Right lobe of liver (tissue), 6 donors: ENCODE measurements at places on chromosomes 16 and 17. TPM values are rescaled to one million over a fixed set of nuclear protein-coding genes. Genes with fewer than 3 reads are reported as not detected.

DNA sequence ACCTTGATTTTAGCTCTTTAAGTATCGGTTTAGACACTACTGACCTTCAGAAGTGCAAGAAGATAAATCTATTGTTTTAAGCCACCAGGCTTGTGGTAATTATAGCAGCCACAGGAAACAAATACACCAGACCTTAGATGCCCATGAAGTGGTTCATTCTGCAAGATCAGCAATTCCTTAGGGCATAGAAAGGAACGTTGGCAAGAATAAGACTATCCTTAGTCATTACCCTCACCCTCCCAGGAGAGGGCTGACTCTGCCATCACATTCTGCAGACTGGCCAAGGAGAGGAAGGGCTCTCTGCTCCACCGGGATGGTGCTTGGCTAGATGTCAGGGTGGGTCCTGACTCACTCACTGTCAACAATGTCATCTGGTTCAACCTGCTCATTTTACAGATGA is 14.1 kb upstream of the NDEL1 start:
- no peak for DNase-seq

- DNase-seq = no peak
Measured at GRCh38 chr17:51481370-51481769, 221.0 kb downstream of the UTP18 start.

UTP4 gene
- total RNA-seq = 20.2 TPM

ACSM3 gene
- total RNA-seq = 24.5 TPM

NOL3 gene
- total RNA-seq = 21.5 TPM

FAM20A gene
- total RNA-seq = 35.6 TPM

KIF2B gene
- not detected for total RNA-seq

- no peak for DNase-seq
Measured at GRCh38 chr16:68363658-68364521, 53.1 kb downstream of the PRMT7 start.

GRCh38 chr16:24729951-24730815 is 732 bp downstream of the TNRC6A start:
- peak; percentile 52 for DNase-seq

GRCh38 chr16:27717726-27718125 is 167.8 kb downstream of the KATNIP start:
- no peak for DNase-seq

DNA sequence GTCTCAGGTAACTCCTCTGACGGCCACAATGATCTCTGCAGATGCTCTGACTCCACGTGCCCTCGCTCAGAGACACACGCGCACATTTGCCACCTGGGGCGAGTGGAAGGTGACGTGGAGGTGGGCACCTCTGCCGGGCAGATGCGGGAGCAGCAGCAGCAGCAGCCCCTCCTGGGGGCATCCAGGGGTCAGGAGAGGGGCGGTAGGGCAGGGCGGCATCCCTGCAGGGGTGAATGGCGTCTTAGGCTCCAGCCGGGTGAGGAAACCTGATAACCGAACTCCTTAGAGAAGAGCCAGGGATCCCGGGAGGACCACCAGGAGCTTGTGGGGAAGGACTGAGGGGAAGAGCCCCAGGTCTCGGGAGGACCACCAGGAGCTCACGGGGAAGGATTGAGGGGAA is 34.6 kb upstream of the CDH15 start:
- DNase-seq = peak; percentile 40

DNA sequence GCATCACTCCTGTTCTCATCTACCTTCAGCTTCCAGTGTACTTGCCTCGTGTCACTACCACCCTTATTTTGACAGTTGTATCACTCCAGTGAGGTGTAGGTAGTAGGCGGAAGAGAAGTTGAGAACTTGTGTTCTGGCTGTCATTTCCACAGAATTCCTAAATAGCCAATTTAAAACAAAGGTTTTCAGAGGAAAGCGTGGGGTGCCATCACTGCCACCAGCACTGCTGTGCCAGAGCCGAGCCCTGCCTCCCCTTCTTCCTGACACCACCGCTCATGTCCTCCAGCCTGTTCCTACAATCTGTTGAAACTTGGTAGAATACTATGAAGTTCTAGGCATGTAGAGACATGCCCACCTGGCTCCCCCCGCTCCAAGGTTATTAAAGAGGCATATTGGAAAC is 215.8 kb downstream of the TANC2 start:
- DNase-seq = no peak

DNA sequence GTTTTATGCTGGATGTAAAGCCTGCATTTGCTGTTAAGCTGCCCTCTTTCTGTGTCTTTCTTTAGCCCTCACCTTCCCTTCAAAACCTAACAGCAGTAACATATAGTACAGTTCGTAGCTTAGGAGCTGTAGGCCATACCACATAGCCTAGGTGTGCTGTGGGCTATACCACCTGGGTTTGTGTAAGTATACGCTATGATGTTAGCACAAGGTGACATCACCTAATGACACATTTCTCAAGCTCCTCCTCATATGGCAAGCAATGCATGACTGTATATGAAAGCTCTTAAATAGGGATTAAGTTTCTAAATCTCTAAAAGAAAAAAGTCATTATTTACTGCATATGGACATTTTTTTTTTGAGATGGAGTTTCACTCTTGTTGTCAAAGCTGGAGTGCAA is 57.8 kb upstream of the TMEM97 start:
- DNase-seq = no peak

- peak; percentile 53 for DNase-seq
Measured at GRCh38 chr16:31253642-31254045, 6.1 kb upstream of the ITGAM start.

KRT27 gene
- total RNA-seq = not detected

HOXB8 gene
- not detected for total RNA-seq

- DNase-seq = no peak
Measured at GRCh38 chr16:49531931-49532840, 158.6 kb downstream of the C16orf78 start.

ALOX15 gene
- total RNA-seq = not detected

KRTAP2-2 gene
- total RNA-seq = not detected
